ENCODE measurements at places on chromosomes 7 and 10.

- DNase-seq: no peak
Measured at GRCh38 chr10:79976999-79977398, 28.1 kb upstream of the SFTPD start.

DNA sequence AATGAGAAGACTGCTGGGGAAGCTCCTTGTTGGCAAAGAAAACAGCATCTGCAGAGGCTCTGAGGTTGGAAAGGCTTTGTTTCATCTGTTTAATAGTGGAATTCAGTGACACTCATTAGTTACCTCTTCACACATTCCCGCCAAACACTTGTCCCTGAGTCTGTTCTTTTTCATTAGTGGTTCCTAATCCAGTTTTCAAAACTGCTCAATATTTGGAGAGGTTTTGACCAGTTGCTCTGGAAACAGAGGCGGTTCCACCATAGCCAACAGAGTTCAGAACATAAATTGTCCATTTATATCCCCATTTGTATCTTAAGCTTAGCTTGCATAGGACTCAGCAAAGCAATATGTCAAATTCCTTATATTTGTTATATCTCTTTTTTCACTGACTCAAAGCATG, 754.6 kb downstream of the AUTS2 start:
- no peak for DNase-seq

GRCh38 chr7:139618482-139619366, 95.2 kb downstream of the CLEC2L start:
- DNase-seq: no peak

- no peak for DNase-seq
Measured at GRCh38 chr7:151864081-151864480, 12.8 kb downstream of the PRKAG2 start.

GRCh38 chr7:133437544-133437943, 184.7 kb downstream of the EXOC4 start:
- no peak for DNase-seq

DNA sequence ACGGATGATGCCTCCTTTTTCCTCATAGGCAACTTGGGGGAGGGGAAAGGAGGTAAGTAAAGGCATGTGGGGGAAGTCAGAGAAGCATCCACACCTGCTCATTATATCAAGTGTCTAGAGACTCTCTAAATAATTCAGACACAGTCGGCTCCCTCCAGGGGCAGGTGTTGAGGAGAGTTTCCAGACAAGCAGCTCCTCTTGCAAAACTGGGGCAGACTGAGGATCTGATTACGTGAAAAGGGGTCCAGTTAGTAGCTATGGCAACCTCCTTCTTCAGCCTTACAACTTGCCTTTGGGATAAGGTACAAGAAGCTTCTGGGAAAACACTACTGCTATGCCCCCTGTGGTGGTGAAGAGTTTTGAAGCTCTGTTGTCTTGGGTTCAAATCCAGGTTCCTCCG, 39.0 kb upstream of the SORBS1 start:
- no peak for DNase-seq

DNA sequence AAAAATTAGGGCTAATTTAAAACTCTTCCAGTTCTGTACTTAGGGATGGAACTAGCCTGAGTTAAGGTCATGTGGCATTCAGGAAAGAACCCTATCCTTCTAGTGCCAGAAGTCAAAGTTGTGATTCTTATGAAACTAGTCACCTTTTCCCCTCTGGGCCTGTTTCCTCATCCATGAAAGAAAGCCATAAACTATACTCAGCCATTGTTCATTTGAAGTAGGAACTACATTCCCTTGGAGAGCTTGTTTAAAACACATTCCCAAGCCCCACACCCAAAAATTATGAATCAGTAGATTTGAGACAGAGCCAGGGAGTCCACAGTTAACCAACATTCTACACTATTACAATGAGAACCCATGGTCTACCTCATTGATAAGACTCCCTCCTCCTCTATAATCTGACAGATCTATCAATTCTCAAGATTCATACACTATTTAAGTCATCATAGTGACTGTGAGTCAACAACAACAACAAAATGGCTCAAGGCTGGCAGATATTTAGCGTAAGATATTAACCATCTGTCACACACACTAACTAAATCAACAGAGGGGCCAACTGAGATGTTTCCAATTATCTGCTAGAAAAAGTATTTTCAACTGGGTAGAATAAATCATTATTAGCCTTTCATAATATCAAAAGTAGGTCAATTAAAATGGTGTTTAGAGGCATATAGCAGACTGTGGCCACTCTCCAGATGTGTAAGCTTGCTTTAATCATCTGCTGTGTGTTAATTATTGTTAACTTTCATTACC, 102.3 kb downstream of the SLC25A13 start:
- DNase-seq: no peak

Data from SHP77 treated with DMSO at 0.1 percent for 48 hours (cell line).